NAMALWA (cell line): ENCODE measurements at places on chromosomes 16 and 17.

DNA sequence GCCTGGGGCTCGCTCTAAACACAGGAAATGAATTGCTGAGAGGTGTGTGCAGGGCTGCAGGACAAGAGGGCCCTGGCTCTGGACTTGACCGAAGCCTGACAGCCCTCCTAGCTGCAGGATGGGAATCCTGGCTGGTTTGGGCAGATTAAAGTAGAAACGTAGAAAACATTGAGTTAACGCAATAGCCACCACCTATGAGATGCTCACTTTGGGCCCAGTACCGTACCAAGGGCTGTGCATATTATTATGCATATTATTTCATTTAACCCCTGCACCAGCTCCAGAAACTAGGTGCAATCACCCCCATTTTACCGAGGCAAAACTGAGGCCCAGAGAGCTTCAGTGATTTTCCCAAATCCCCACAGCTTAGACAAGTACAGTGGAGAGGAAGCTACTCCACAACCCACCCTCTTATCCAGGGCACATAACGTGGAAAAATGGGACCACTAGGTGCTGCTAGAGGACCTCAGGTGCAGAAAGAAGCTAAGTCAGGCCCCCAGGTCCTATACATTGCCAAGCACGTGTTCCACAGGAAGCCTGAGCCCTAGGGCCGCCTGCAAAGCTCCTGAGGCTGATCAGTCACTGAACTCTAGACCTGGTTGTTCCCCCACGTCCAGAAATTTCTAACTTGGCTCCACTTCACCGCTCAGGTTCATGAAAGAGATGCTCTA lies 79.2 kb downstream of the MYH11 start:
- peak; percentile 54 for DNase-seq

DNA sequence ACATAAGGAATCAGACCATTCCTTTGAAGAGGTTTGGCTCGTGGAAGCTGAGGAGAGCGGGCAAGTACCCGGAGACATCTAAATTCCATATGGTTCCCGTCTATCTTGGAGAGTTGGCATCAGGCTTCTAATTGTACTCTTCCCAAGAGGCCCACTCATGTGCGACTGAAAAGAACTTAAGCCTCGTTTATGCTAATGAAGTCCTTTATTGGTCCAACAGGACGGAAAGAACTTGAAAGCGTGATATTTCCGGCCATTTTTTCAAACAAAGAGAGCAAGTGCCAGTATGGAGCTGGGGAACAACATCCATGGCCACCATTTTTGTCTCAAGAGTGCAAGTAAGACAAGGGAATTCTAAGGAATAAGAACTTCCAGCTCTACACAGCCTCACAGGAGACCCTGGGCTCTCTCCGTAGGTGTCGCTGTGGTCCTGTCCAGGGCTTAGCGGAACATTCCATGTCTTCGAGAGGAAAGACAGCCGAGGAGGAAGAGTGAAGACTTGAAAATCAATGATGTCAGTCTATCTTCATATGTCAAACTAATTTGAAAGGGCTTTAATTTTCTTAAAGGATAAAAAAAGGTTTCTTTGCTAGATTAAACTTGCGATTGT lies 566.0 kb upstream of the PSMD7 start:
- DNase-seq = no peak

DNA sequence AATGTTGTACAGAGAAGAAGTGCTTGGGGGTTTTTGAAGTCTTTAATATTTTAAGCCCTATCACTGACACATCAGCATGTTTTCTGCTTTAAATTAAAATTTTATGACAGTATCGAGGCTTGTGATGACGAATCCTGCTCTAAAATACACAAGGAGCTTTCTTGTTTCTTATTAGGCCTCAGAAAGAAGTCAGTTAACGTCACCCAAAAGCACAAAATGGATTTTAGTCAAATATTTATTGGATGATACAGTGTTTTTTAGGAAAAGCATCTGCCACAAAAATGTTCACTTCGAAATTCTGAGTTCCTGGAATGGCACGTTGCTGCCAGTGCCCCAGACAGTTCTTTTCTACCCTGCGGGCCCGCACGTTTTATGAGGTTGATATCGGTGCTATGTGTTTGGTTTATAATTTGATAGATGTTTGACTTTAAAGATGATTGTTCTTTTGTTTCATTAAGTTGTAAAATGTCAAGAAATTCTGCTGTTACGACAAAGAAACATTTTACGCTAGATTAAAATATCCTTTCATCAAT lies 57.8 kb downstream of the HLF start:
- no peak for DNase-seq

DNA sequence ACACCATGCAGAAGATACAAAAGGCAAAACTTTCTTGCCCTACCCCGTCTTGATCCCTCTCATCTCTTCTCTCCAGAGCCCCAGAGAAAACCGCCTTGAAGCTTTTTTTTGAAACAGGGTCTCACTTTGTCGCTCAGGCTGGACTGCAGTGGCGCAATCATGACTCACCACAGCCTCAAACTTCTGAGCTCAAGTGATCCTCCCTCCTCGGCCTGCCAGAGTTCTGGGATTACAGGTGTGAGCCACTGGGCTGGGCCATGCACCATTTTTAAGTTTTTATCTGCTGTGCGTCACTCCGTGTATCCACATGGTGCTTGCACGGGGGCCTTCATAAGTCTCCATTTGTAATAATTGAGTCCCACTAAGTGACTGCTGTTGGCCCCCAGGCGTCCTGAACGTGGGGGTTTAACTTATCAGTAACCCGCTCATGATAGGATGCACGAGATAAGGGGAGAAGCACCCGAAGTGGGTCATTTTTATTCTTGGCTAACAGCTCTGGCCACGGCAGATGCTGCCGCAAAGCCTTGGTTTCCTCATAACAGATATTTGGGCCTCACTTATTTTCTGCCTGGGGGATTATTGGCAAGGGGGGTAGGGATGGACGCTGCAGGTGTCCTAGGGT lies 8.6 kb downstream of the DNAH17 start:
- DNase-seq = no peak

- DNase-seq = no peak
These were observed 93.4 kb downstream of the IRF8 start for GRCh38 chr16:85992359-85992758.

DNA sequence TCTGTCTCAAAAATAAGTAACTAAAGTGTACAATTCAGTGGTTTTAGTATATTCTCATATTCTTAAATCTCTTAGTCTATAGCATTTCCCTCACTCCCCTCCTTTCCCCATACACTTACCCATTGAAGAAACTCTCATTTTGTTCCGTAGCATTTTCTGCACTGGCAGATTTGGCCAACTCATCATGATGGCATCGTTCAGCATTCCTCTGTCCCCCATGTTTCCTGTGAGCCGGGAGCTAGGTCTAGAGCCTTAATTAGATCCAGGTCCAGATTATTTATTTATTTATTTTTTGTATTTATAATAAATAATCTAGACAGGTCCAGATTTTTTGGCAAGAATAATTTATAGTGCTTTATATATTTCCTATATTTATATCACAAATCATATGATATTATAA lies 31.0 kb downstream of the HEATR3 start:
- DNase-seq = no peak

- no peak for DNase-seq
These were observed 21.0 kb upstream of the ZNF652 start for GRCh38 chr17:49383060-49383459.

DNA sequence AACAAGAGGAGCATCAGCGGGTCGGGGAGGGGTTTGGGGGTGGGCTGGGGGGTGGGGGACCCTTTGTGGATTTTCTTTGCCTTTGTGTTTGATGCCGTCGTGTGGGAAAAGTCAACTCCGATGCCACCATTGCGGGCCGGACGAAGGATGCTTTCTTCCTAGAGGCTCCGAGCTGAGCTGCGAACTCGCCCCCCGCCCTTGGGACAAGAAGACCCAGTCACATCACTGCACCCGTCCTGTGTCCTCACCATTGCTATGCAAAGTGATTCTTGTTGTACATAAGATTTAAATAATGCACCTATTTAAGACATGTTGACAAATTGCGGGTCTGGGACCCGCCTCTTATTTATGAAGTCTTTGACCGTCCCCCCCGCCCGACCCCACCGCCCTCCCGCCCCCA lies 69.0 kb upstream of the PLCG2 start:
- no peak for DNase-seq

- no peak for DNase-seq
These were observed 13.2 kb upstream of the ARL2BP start for GRCh38 chr16:57231821-57232350.

- no peak for DNase-seq
These were observed 81.4 kb downstream of the GRIN2A start for GRCh38 chr16:10100829-10101228.

DNA sequence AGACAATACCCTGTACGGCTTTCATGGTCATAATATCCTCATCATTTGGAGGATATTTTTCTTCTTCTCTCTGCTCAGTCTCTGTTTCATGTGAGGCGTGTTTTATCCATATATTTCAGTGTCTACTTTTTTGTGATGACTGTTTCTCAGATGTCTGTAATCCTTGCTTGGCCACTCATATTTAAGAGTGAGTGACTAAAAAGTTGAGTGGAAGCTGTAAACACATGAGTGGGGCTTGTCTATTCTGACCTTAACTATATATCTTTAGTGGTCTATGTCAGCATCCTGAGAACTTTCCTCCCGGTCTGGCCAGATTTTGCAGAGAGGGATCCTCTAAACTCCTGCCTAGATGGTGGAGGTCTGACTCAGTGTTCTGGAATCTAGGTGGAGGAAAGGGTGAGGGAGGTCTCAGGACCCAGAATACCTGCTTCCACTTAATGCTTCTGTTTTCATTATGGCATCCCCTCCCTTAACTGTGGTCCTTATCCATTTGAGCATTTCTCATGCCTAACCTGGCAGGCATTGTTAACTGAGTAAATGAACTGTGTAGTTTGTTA lies 6.0 kb downstream of the DDX19B start:
- DNase-seq = no peak

GRCh38 chr16:68070249-68070730 lies 14.9 kb upstream of the NFATC3 start:
- DNase-seq = peak; percentile 50

GRCh38 chr17:58082341-58082869 lies 814 bp upstream of the DYNLL2 start:
- DNase-seq = no peak

GRCh38 chr16:17970816-17971331 lies 365.7 kb downstream of the NPIPA8 start:
- no peak for DNase-seq

DNA sequence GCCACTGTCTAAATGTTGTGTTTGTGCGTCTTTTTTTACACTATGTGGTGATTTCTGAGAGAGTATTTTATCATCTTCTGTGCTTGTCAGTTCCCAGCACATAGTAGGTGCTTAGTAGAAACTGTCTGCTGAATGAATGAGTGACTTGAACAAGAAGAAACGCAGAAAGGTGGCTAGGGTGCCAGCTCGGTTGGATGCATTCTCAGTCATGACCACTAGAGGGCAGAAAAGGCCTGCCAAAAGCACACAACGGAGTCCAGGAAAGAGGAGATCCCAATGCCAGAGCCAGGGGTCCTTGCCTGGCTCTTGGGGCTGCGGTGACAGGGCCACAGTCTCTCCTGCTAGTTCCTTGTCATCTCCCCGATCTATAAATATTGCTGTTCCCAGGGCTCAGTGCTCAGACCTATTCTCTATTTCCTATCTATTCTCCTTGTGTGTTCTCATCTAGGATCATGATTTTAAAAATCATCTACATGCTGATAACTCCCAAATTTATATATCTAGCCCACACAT lies 57.3 kb upstream of the CCL1 start:
- peak; percentile 71 for DNase-seq
